ENCODE measurements at places on chromosomes 4 and X. TPM values are rescaled to one million over a fixed set of nuclear protein-coding genes. Genes with fewer than 3 reads are reported as not detected.

The VEGFC gene
- total RNA-seq = 2.2 TPM

The KLHL5 gene
- 45.7 TPM for total RNA-seq

The FOXO4 gene
- 2.2 TPM for total RNA-seq

The IL9R gene
- 0.25 TPM for total RNA-seq
